NCI-H1436 (cell line): ENCODE measurements at places on chromosomes 6 and 20.

- no peak for DNase-seq
Observed at GRCh38 chr20:46027245-46027853, 1.7 kb upstream of the SLC12A5 start.

- DNase-seq = no peak
Observed at GRCh38 chr20:41989039-41989679, 371.0 kb upstream of the CHD6 start.

- no peak for DNase-seq
Observed at GRCh38 chr6:155089746-155090145, 94.6 kb downstream of the TIAM2 start.

- DNase-seq = no peak
Observed at GRCh38 chr20:56689852-56690485, 60.9 kb downstream of the TFAP2C start.

GRCh38 chr6:89495961-89496535, 63.1 kb downstream of the ANKRD6 start:
- DNase-seq = no peak

GRCh38 chr6:1381481-1382330, 7.7 kb upstream of the FOXF2 start:
- DNase-seq = peak; percentile 34

DNA sequence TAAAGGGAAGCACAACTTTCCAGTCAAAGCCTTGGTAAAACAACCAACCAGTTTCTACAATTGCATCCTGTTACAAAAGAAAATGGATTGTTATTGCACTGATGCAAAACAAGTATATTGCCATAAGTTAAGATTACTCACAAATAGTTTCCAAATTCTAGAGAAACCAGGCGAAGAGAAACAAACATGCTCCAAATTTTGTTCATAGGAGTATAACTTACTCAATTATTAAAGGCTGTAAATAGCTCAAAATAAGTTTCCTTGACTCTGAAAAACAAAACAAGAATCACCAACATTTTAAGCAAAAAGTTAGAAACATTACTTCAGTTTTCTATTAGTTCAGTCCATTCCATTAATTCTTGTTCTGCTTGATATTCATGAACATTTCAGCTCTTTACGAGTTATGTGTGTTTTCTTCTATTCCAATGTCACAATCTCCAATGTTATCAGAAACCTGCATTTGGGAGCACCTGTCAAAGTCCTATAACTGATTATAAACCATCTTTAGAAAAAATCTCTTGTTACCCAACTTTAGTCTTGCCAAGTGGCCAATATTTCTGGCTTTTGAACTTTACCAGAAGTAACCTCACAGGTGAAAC, 137.9 kb upstream of the THBS2 start:
- no peak for DNase-seq

- DNase-seq = no peak
Observed at GRCh38 chr6:130997061-130997753, 65.8 kb downstream of the EPB41L2 start.

DNA sequence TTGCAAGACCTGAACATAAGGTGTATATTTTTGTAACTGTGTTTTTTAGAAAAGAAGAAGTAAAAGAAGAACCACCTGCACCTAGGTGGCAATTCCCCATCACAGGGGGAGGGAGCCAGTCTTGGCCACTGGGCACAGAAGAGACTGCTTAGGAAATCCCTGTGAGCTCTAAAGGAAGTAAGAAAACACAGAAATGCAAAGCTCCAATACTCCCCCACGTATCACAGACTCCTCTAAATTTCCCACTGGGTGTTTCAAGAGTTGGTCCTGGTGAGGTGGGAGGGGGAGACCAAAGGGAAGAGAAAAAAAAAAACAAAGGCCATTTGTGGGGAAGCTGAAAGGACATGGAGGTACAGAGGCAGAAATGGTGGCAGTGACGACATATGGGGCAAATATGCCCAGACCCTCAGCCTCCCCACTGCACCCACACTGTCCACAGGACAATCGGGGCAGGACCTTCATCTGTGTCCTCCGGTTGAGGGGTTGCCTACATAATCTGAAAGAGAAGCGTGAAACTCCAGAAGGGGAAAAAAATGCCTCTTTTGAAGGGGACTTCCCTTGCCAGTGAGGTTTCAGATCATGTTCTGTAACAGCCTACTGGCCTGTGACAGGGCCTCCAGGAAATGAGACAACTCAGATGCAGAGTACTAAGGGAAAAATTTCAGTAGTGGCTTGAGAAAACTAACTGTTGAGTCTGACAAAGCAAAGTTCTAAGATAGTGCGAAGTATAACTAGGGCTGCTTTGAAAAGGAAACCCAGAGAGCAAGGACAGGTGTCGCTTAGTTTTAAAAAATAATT, 226.2 kb upstream of the MARCKS start:
- DNase-seq = no peak

DNA sequence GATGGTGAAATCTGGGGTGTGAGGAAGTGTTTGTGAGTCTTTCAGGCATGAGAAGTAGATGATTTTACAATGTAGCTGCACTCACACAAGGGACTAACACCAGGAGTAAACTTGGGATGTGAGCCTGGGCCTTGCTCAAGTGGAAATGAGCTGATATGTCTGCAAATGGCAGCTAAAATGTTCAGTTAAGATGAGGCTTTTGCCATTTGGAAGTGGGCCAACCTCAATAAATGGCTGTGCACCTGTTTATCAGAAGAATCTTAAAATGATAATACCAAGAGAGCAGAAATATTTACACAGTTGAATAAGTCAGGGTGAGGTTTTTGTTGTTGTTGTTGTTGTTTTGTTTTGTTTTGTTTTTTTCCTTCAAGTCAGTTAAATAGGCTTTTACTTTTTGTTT, 25.7 kb upstream of the KLHL31 start:
- DNase-seq = no peak

GRCh38 chr6:34546551-34547321, 9.4 kb downstream of the SPDEF start:
- peak; percentile 14 for DNase-seq

GRCh38 chr20:33671573-33672288, 2.5 kb downstream of the NECAB3 start:
- no peak for DNase-seq

- no peak for DNase-seq
Observed at GRCh38 chr20:36248836-36249235, 12.6 kb downstream of the AAR2 start.

- DNase-seq = no peak
Observed at GRCh38 chr20:53399592-53400335, 193.9 kb downstream of the ZNF217 start.

DNA sequence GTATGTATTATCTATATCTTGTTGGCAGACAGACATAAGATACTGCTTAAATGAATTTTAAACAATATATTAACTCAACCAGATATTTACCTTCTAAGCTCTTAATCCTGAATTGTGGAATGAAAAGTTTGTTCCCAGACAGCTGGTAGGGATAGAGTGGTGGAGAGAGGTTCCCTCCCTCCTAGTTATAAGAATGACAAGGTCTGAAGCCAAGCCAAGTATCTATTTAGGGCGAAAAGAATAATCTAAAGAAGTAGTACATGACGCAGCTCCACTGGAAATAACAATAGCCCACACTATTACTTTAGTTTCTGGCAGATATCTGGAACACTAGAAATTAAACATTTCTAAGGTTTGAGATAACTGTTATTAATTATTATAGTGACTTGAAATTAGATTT, 104.3 kb downstream of the AHI1 start:
- no peak for DNase-seq

GRCh38 chr6:167689751-167690150, 137.0 kb upstream of the AFDN start:
- DNase-seq = no peak

DNA sequence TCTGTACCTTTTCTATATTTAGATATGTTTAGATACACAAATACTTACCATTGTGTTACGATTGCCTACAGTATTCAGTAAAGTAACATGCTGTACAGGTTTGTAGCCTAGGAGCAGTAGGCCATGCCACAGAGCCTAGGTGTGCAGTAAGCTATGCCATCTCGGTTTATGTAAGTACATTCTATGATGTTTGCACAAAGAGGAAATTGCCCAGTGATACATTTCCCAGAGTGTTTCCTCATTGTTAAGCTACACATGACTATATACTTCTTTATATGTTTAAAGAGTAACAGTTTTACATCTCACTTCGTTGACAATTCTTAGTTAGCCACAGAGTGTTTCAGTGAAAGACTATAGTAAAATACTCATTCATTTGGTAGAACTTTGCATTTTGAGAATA, 51.5 kb downstream of the SLC35F1 start:
- DNase-seq = no peak

DNA sequence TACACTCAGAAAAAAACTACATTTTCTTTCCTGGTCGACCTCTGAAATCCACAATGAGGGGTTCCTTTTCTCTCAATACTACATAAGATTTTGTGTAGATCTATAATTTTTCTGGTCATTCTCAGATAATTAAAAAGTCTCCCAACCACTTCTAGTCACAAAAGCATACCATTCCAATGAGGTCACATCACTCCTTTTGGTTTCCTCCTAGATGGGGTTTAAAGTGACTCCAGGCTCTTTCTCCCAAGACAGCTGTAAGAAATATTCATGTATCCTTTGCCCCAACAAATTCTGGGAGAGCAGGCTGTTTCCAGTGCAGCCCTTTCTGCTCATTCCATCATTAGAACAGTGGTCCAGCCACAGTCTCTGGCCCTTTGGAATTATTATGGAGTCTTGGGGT, 43.1 kb upstream of the BEND6 start:
- no peak for DNase-seq

- no peak for DNase-seq
Observed at GRCh38 chr6:126696921-126697693, 357.2 kb downstream of the CENPW start.
